ENCODE measurements at places on chromosomes 16 and 17.

- no peak for DNase-seq
Measured at GRCh38 chr16:72554935-72555334, 383.0 kb upstream of the PMFBP1 start.

DNA sequence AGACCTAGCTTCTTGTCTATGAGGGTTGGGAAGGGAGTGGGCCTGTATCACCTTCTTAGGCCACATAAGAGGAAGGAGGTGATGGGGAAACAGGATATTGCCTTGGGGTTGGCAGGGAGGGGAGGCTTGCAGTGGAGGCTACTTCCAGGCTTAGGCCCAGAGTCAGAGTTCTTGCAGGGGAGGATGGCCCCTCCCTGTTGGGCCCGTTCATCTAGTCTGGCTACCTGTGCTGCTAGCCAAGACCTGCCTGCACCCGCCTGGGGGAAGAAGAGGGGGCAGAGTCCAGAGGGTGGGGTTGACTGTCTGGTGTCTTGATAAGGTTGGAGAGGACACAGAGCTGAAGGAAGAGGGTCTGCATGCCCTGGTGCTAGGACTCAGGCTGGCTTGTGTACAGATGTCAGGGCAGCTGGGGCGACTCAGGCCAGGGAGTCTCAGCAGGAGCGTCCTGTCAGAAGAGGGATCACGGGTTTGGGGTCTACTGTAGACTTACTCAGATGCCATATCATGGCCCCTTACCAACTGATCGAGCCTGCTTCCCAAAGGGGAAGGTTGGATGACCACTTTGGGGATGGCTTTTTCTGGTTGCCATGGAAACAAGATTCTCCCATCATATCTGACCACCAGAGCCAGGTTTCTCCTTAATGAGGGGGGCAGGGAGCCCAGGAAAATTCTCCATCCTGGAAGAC is 5.3 kb downstream of the KDM6B start:
- DNase-seq, result no peak

DNA sequence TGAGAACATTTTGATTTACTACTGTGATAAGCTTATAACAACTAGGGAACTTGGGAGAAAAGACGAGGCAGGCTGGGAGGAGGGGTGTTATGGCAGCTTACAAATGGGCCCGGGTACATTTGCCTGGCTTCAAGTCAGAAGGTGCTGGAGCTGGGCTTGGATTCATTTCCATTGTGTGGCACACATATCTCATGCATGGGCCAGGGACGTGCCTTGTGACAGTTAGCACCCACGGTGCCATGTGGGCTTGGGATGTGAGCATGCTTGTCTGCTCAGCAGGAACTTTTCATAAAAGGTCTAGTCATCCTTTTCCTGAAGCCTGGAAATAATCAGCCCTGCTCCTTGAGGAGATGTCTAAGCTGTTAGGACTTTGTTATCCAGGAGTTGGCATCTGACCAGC is 572.2 kb downstream of the CDH13 start:
- no peak for DNase-seq

- DNase-seq, result no peak
Measured at GRCh38 chr16:1708768-1709180, 2.8 kb downstream of the MAPK8IP3 start.

DNA sequence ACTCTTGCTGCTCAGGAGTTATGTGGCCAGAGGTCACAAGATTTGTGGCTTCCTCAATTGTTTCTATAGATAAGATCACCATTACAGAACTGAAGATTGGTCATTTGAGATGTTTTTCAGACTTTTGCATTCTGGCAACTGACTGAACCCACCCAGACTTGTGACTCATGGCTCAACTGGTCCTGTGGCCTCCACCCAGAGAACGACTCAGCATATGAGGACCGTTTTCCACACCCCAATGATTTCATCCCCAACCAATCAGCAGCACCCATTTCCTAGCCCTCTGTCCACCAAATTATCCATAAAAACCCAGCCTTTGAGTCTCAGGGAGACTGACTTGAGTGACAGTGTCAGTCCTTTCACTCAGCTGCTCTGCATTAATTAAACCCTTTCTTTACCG is 143.2 kb upstream of the ASIC2 start:
- no peak for DNase-seq

GRCh38 chr17:57329380-57330214 is 73.3 kb downstream of the MSI2 start:
- DNase-seq, result no peak

DNA sequence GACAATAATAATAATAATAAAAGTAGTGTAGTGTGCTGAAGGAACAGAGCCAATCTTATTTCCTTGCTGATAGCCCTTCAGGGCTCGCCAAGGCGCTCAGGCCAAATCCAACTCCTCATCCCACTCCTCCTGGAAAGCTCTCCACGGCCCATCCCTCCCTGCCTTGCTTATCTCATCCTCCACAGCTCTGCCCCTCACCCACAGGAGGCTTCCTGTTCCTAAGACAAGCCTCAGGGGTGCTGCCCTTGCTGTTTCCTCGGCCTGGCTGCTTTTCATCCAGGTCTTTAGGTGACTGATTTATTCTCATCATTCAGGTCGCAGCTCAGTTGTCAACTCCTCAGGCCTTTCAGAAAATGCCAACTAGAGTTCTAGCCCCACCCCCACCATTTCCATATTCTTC is 11.2 kb downstream of the GTF3C1 start:
- no peak for DNase-seq

DNA sequence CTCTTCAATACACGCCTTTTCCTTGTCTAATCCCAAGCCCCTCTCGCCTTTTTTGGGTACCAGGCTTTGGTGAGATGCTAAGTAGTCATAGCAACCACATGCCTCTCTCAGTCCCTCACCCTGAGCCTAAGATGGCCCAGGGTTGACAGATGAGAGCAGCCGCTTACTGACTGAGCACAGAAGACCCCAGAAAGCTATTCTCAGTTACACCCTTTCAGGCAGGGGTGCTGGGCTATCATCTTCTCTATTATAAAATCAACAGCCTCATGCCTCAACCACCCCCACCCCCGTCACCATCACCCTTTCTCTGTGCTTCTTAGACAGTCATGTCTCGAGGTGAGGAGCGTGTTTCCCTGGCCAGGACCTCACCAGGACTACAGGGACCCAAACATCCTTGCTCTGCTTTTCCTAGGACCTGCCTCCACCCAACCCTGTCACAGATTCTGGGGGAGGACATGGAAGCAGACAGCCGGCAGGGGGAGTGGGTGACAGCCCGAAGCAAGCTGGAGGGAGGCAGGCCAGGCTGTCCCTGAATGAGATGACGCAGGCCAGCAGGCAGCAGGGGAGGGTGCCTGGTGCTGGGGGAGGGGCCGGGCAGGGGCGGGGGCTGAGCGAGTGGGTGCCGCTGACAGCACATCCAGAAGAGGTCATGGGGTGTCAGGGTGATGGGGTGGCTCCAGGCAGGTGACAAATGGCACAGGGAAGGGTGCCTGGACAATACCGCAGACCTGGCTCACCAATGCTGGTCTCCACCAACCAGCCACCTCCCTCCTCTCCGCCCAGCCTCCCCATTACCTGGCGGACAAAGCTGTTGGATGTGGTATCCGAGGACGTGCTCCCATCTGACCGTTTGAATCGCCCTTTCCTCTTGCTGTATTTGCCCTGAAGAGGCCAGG is 3.1 kb downstream of the CACNB1 start:
- peak; percentile 75 for DNase-seq

DNA sequence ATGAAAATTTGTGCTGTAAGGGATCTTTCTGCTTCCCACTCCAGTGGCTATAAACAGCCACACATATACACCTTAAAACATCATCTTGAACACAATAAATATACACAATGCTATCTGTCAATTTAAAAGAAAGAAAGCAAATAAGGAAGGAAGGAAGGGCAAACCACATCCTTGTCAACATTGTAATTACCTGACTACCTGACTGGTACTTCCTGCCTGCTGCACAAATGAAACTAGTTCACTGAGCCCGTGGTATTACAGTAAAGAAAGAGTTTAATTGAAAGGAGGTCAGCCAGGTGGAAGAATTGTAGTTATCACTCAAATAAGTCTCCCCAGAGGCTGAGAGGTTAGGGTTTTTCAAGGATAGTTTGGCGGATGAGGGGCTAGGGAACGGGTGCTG is 344.4 kb upstream of the ASIC2 start:
- DNase-seq, result no peak

- DNase-seq, result no peak
Measured at GRCh38 chr17:48490451-48490892, 40.3 kb downstream of the HOXB1 start.

DNA sequence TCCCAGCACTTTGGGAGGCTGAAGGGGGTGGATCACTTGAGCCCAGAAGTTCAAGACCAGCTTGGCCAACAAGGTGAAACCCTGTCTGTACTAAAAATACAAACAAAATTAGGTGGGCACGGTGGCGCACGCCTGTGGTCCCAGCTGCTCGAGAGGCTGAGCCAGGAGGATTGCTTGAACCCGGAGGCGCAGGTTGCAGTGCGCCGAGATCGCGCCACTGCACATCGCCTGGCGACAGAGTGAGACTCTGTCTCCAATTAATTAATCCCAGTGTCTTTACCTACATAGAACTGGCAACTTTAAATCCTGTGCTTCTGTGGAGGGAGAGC is 1.5 kb upstream of the ELOB start:
- DNase-seq, result no peak

All from left hindlimb (tissue), 1 donor.